ENCODE measurements at places on chromosomes 3 and 15. TPM values are rescaled to one million over a fixed set of nuclear protein-coding genes. Genes with fewer than 3 reads are reported as not detected.

DNA sequence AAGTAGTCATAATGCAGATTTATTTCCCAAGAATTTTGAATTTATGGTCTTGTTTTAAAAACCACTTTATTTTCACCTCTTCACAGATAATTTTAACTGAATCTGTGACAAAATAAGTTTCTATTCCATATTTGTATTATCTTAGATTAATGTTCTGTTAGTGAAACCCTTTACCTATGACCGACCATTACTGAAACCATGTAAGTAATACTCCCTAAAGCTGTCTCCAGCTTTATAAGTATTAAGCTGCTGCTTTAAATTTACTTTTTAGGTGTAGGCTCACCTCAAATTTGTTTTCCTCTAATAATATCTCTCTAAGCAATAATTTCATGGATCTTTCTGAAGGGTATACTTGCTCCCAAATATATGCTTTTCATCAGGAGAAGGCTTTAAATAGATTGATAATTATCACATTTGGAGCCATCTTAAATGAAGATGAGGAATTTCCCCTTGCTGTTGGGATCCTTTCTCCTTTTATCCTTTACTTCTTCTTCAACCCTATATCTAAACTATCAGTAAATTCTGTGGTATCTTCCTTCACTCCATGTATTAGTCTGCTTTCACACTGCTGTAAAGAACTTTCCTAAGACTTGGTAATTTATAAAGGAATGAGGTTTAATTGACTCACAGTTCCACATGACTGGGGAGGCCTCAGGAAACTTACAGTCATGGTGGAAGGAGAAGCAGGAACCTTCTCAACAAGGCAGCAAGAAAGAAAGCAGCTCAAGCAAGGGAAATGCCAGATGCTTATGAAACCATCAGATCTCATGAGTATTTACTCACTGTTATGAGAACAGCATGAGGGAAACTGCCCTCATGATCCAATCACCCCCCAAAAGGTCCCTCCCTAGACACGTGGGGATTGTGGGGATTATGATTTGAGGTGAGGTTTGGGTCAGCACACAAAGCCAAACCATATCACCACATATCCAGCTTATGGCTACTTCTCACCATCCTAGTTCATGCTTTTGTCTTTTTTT is 92.3 kb upstream of the P2RY1 start:
- no peak for DNase-seq

GRCh38 chr3:64566859-64567258 is 120.9 kb downstream of the ADAMTS9 start:
- DNase-seq: no peak

The CD200 gene
- total RNA-seq: 28.2 TPM

The ARGFX gene
- not detected for total RNA-seq

The C3orf85 gene
- not detected for total RNA-seq

Data from aorta (tissue), 5 donors.